ENCODE measurements at places on chromosomes 7 and 10.

GRCh38 chr10:88082391-88082790, 219.0 kb downstream of the PTEN start:
- DNase-seq = no peak

GRCh38 chr7:42939457-42940240, 7.5 kb downstream of the MRPL32 start:
- DNase-seq = no peak

- no peak for DNase-seq
Measured at GRCh38 chr7:40680657-40681056, 545.9 kb downstream of the SUGCT start.

DNA sequence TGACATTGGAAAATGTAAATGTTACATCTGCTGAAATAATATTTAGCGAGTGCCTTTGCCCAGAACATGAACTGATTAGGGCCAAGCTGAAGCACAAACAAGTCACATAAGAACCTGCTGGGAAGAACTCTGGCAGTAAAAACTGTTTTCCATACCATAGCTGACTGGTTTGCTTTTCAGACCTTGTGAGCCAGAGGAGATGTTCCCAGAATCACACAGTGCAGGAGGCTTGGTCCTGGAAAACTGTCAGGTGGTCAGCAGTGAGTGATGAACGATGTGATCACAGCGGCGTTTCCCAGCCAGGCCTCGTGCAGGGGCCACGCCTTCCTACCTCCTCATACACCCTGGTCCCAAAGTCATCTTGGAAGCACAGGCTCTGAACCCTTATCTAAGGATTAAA, 164.2 kb upstream of the EEPD1 start:
- no peak for DNase-seq

DNA sequence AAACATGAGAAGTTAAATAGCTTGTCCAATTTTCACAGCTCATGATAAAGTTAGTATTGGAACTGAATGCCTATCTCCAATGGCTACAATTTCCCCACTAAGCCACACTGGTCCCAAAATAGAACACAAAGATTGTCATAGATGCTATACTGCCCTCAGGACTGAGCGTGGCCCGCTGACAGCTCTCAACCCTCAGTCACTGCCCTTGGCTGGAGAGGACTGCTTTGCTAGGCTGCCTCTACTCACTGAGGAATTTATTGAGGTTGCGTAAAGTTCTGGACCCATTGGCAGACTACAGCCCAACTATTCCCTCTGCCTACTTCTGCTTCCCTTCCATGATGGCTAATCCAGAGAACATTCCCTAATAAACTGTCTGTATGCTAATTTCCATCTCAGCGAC, 165.5 kb upstream of the BET1 start:
- DNase-seq = no peak

DNA sequence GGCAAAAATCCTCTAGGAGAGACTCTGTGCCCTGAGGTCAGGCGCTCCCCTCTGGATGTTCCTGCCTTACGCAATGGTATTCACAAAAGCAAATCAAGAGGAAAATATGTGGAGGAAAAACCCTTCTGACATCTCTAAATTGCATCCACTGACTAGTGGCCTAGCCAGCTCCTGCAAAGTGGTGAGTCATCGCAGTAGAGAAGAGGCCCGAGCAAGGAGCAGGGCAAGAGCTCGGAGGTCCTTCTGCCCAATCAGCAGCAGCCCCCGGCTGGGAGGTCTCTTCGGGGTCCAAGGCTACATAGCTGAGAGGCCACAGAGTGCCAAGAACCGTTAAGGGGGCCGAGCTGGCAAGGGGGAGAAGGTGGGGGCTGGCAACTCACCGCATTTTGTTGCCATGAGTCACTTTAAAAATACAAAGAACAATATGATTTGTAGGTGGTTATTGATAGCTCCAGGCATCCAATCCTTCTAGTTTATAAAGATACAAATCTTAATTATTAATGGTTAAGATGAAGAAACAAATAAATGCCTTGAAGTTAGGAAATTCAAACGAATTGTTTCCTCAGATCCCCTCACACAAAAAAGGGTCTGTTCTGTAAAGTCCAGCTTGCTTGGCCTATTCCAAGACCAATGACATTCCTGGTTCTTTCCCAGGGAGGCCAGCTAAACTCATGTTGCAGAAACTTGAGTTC, 161.6 kb downstream of the PKD1L1 start:
- no peak for DNase-seq

DNA sequence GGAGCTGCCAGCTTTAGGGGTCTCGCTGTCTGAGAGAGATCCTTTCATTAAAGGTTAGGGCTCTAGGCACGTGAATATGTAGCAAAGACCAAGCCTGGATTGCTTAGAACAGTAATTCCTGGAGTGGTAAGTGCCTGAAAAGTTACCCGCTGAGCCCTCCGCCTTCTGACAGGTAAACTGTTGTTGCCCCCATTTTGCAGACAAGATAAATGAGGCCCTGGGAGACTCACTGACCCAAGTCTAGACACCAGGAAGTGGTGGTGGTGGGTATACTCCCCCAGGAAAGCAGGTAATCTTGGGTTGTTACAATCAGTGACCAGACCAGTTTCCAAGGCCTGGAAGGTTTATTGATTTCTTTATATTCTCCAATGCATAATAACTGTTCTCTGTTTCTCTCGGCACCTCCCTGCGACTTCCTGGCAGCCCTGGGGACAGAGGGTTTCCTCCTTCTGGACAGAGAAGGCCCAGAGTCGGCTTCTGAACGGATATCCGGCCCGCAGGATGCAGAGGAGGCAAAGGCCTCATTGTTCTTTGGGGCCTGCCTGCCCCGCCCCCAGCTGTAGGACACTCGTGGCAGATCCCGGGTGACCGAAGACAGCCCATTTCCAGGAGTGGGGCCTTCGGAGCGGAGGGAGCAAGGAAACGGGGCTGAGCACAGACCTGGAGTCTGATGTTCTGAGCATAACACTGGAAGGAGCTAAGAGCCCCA, 1.3 kb upstream of the GRK5 start:
- DNase-seq = peak; percentile 38

- no peak for DNase-seq
Measured at GRCh38 chr10:133422807-133423771, 1.3 kb downstream of the SPRN start.

DNA sequence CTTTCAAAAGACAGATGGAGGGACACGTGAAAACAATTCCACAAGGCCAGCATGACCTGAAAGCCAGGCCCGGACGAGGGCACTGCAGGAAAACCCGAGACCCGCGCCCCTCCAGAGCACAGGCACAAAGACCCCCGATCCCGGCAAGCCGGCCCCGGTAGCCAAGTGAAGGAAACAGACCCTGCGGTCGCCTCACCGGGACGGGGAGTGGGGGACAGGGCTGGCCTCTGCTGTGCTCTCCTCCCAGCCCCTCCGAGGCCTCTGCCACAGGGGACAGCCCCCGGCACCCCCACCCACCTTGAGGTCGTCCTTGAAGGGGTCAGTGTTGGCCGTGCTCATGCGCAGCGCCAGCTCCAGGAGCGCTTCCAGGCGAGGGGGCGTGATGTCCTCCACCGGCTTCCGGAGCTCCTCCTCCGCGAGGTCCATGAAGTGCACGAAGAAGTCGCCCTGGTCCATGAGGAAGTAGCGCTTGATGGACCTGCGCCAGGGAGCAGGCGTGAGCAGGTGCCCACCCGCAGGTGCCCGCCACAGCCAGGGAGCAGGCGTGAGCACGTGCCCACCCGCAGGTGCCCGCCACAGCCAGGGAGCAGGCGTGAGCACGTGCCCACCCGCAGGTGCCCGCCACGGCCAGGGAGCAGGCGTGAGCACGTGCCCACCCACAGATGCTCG, 11.3 kb upstream of the ADAM8 start:
- DNase-seq = no peak

DNA sequence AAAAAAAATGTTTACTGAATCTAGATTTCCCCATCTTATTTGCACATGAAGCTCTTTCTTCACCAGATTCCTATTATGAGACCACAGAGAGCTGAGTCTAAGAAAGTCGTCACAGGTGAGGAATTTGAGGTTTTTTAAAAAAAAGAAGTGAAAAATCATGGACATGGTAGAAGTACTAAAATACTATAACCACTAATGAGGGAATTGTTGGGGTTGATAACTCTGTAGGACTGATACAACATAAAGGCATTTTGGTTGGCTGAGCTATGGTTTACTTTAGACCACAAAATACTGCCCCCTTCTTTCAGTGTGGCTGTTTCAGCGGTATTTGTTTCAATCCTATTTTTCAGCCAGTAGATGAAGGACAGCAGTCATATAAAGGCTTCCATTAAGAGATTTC, 1111.3 kb downstream of the TYW1 start:
- DNase-seq = no peak

DNA sequence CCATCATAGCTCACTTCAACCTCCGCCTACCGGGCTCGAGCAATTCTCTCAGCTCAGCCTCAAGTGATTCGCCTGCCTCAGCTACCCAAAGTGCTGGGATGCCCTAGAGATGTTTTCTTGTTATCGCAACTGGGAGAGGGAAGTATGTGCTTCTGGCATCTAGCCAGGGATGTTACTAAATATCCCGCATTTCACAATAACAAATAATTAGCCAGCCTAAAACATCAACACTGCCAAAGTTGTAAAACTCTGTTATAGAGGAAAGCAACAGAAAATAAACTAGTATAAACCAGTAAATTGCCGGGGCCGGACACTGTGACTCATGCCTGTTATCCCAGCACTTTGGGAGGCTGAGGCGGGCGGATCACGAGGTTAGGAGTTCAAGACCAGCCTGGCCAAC, 7.2 kb downstream of the INA start:
- DNase-seq = no peak

DNA sequence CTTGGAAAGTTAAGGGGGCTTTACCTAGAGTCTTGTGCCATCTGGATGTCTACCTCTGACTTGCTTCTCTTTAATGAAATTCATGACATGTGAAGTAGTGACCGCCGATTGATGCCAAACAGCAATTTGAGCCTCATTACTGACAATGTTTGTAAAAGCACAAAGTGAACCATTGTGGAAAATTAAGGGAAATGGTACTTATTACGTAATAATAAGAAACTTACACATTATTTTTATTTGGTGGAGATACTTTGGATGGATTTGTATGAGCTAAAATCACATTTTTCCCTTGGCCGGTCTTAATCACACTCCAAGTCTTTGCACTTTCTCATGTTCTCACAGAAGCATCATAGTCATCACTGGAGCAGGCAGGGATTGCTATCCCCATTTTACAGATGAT, 265.1 kb upstream of the KLF6 start:
- no peak for DNase-seq

DNA sequence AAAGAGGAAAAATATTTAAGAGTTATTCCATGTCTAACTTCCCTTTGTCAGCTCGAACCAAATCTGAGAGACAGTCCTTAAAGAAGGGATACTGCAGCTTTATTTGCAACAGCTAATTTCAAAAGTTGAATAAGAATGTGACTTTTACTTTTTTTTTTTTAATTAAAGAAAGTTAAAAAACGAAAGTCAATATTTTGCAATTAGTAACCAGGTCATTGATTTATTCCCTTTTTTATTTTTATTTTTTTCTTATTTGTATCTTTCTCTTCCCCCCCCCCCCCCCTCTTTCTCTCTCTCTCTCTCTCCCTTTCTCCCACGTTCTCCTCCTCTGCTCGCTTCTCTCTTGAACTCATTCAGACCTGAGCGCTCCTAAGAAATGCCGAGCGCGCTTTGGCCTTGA, 209.5 kb downstream of the TCF7L2 start:
- no peak for DNase-seq

GRCh38 chr7:140316165-140316661, 82.1 kb downstream of the SLC37A3 start:
- no peak for DNase-seq

DNA sequence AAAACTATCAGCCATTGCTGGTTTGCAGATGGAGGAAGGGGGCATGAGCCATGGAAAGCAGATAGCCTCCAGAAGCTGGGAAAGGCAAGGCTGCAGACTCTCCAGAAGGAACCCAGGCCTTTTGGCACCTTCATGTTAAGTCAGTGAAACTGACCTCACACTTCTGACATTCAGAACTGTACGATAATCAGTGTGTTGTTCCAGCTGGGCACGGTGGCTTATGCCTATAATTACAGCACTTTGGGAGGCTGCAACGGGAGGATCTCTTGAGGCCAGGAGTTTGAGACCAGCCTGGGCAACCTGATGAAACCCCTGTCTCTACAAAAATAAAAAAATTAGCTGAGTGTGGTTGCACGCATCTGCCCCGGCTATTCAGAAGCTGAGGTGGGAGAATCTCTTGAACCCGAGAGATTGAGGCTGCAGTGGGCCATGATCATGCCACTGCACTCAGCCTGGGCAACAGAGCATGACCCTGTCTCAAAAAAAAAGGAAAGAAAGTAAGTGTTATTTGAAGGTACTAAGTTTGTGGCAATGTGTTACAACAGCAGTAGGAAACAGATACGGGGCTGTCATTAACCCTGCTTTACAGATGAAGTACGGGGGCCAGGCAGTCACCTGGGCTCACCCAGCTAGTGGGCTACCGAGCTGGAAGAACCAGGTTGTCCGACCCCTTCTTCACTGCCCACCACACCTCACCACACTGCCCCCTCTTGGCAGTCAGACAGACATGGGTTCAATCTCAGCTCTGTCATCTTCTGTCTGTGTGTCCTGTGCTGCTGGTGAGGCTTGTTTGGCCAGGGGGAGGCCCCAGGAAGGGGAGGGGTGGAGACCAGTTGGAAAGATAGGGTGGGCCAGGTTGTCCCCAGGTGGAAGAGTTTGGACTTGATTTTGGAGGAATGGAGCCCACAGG, 18.3 kb downstream of the CHST3 start:
- DNase-seq = no peak

DNA sequence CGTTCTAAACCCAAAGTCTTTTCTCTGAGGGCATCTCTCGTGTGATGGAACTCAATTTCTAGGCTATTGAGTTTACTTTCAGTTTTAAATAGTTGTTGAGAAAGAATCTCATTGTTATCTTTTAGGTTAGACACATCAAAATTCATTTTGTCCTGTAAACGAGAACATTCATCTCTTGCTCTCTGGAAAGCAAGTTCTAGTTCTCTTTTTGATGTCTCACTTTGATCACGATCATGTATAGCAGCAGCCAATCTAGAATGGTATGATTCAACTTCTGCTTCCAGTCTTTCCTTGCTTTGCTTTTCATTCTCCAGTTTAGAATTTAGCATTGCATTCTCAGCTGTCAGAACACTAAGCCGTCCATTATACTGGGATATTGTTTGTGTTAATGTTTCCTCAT, 65.1 kb downstream of the ANKRD26 start:
- DNase-seq = no peak

GRCh38 chr7:18958627-18959026, 158.8 kb downstream of the TWIST1 start:
- DNase-seq = no peak

DNA sequence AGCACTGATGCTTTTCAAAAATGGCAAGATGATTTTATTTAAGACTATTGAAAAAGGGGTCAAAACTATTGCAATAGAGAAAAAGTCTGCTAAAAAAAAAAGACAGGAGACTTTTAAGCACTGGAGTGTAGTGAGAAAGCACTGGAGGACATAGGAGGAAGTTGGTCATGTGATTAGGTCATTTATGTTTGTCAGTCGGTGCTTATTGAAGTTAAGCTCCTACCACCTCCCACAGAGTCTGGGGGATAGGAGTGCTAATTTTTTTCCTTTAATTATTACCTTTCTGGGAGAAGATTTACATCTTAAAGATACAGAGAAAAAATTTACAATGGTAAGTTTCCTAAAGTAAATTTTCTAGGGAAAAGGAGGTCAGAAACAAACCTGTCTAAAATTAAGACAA, 80.2 kb upstream of the TMEM229A start:
- DNase-seq = no peak

GRCh38 chr10:77974396-77975074, 48.0 kb upstream of the DLG5 start:
- no peak for DNase-seq

- no peak for DNase-seq
Measured at GRCh38 chr10:77195101-77195500, 442.5 kb downstream of the KCNMA1 start.

GRCh38 chr7:115552766-115553165, 477.8 kb downstream of the TFEC start:
- DNase-seq = no peak
